ENCODE measurements at places on chromosomes 12 and 14. TPM values are rescaled to one million over a fixed set of nuclear protein-coding genes. Genes with fewer than 3 reads are reported as not detected.

DNA sequence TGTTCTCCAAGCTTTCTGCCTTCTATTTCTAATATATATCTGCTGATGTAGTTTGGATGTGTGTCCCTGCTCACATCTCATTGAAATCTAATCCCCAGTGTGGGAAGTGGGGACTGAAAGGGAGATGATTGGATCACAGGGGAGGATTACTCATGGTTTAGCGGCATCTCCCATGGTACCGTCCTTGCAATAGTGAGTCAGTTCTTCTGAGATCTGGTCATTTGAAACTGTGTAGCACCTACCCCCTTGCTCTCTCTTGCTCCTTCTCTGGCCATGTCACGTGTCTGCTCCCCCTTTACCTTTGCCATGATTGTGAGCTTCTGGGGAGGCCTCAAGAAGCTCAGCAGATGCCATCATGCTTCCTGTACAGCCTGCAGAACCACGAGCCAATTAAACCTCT, 26.2 kb upstream of the ALX1 start:
- DNase-seq: no peak

DNA sequence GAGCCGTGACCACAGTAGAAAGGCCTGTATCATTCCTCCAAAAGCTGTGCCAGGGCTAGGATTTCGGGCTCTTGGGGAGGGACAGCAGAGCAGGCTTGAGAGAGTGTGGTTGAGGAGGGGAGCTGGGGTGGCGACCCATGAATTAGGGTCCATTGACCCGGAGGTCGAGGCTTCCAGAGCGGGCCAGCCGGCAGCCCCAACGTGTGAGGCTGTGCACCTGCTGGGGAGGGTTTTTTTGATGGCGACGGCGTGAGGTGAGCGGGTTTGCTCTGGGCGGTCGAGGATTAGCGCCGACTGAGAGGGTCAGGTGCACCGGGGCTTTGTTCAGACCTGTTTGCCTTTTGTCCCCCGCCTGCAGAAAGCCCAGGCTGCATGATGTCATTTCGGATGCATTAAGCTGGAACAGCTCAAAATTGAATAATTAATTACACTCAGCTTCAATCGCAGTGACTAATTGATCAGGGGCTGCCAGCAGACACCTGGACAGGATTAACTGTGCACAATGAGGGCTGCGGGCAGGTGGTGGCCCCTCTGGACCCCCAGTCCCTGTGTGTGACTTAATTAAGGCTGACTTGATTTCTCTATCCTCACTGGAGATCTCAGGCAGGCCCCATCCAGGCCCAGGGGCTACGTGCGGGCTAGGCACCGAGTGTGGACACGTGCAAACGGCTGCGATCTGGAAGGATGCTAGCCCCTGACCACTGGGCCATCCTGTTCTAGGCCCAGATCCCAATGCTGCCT, 42.1 kb upstream of the MEG3 start:
- no peak for DNase-seq

GRCh38 chr14:90892970-90893369, 76.7 kb upstream of the TTC7B start:
- no peak for DNase-seq

DNA sequence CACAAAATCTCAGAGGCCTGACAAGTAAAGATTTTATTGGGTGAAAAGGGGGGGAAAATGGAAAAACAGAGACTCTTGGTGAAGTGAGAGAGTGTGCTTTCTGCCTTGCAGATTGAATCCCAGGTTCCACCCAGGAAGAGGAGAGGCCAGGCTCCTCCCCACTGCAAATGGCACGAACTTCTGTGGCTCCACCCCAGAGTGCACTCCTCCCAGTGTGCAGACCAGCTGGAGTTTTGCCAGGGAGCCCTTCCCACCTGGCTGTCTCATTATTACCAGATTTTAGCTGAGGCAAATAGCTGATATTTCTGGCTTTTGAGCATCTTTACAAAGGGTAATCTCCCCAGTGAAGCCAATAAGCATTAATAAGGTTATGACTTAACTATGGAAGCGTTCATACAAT, 51.9 kb downstream of the TESPA1 start:
- no peak for DNase-seq

DNA sequence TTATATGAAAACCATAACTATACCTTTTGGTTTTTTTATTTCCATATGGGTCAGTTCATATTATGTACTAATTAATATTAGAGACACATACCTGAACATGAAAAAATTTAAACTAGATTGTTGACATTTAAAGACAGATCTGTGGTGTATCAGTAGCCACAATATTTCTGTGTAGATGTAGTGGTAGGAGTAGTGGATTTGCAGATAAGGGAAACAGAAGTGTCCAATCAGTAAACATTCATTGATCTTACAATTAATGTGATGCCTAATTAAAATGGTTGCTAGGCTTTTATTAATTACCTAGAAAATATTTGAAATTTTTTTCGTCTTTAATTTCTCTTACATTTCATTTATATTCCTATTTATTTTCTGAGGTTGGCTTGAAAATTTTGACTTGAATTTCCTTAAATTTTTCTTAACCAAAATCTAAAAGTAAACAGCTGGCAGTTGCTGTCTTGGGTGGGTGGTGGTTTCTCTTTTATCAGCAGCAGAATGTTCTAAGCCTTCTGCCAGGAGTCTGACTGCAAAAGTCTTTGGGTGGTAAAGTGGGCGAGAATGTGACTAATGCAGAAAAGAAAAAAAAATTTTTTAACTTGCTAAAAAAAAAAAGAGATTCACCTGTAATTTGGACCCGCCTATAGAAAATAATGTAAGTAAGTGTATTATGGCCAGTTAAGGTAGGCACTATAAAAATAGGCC, 2.4 kb downstream of the FGFR1OP2 start:
- DNase-seq: no peak

DNA sequence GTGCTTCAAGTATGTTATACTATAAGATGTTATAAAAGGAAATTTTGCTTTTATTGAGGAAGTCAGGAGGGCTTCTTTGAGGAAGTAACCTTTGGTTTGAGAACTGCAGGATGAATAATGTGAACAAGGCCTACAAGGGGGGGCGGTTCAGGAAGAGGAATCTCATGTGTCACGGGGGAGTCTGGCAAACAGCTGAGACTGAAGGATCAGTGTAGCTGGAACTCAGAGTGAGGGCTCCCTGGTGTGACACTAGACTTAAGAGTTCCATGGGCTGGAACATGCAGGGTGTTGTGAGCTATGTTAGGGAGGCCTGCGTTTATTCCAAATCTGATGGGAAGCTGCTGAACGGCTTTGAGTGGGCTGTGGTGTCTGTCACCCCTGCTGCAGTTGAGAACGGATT, 62.3 kb downstream of the UNC79 start:
- no peak for DNase-seq

Gene RPL41
- total RNA-seq: 1,399 TPM

Gene L3HYPDH
- total RNA-seq: 16.7 TPM

Gene PARPBP
- total RNA-seq: 6.5 TPM

- no peak for DNase-seq
Observed at GRCh38 chr12:126095748-126096510, 1030.7 kb downstream of the AACS start.

Gene TPH2
- total RNA-seq: under 0.01 TPM

Gene SERPINA5
- not detected for total RNA-seq

GRCh38 chr12:51388069-51388799, 3.0 kb downstream of the GALNT6 start:
- no peak for DNase-seq

DNA sequence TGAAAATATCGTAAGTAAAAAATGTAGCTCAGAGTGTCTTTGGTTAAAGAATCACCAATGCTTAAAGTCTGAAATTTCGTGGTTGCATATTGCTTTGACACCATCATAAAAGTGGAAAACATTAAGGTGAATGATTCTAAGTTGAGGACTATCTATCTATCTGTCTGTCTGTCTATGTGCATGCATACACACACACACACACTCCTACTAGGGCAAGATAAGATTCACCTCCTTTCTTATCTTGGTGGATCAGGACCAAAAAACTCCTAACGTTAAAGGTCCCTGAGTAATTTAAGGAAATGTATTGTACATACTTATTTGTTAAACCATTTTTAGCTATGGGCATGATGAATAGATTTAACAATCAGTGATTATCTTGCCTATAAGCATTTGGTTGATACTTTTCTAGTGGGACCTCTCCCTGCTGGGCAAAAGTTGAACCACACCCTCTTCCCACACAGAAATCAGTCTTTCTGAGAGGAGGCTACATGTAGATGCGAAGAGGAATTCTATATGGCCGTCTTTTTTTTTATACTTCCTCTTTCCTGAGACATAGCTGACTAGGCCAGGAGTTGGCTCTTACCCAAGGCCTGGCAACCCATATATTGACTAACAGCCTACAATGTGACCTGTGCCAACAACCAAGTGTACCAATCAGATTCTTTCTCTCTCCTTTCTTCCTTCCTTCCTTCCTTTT, 19.3 kb upstream of the LLPH start:
- no peak for DNase-seq

Gene SERPINA4
- total RNA-seq: not detected

Gene OR4E2
- not detected for total RNA-seq

DNA sequence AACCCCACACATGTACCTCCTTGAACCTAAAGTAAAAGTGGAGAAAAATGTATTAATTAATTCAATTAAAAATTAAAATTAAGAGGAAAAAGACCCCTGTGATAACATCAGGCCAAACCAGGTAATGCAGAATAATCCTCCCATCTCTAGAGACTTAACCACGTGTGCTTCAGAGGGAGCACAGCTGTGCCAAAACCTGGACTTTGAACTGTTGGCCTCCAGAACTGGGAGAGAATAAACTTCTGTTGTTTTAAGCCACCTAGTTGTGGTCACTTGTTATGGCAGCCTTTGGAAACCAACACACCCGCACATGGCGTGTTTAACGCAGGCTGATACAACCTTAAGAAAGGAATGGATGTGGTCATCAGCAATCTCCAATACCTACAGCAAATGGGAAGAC, 23.8 kb downstream of the OAS2 start:
- no peak for DNase-seq

DNA sequence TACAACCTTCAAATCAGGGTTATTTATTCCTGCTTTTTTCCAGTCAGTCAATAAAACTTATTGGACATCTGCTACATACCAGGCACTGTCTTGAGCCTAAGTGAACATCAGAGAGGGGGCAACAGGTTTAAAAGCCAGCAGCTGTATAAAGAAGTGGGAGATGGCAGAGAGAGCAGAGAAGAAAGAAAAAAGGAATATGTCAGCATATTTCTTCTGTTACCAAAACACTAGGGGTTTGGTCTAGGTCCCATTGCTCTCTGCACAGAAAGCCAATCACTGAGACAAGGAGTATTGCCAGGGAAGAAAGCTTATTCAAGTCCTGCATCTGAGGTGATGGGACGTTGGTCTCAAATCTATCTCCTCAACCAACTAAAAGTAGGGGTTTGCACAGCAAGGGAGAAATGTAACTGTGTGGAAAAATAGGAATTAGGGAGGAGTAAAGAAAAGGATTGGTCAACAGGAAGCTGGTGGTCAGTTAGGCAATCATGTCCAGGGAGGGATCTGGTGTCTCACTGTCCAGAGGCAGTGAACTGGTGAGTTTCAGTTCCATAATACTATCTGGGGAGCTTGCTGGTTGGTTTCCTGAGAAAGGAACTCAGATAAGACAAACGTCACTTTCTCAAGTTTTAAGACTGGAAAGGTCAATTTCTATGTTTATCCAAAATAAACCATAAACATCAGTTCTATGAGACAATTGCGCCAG, 107.5 kb downstream of the PHLDA1 start:
- DNase-seq: no peak

- no peak for DNase-seq
Observed at GRCh38 chr12:51678086-51678724, 87.2 kb downstream of the SCN8A start.

GRCh38 chr12:132244724-132245295, 84.6 kb downstream of the GALNT9 start:
- DNase-seq: no peak

Gene RAB15
- 24.1 TPM for total RNA-seq

DNA sequence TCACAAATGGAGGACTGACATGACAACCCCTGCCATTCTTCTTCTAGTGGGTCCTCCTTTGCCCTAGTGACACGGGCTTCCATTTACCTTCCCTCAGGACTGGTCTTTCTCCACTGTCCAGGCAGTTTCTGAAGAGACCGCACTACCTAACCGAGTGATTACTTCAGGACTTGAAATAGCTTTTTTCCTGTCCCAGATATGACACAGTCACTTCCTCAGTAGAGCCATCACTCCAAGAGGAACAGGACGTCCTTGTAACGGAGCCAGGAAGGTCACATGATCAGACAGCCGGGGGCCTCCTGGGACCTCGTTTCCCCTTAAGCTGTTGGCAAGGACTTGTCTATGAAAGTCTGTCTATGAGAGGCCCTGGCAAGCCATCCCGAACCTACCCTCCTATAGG, 62.3 kb downstream of the FOS start:
- DNase-seq: peak; percentile 10

Gene ZNF664
- 53.8 TPM for total RNA-seq

- no peak for DNase-seq
Observed at GRCh38 chr14:56949828-56950227, 139.5 kb upstream of the OTX2 start.

DNA sequence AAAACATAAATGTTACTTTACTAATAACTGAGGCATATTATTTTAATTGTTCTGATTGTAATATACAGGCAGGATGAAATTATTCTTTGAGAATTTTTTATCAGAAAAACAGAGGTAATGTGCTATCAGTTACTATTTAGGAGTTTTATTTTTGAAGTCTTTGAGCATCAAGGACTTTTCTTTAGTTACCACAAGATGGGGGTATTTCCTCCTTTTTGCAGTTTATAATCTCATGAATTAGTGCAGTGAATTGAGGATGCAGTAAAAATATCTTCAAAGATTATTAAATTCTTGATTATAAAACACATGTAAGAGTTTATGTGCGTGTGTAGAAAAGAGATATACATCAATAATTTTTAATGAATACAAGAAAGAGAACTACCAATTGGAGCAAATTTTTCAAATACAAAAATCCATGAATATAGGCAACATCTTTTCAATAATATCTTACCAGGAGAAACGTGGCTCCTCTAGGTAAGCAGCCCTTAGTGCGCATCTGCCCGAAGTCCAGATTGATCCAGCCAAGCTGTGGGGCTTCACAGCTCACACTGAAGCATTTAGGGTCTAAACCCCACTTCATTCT, 71.6 kb downstream of the ERGIC2 start:
- no peak for DNase-seq

GRCh38 chr12:9379023-9379742, 171.0 kb upstream of the PZP start:
- DNase-seq: no peak

DNA sequence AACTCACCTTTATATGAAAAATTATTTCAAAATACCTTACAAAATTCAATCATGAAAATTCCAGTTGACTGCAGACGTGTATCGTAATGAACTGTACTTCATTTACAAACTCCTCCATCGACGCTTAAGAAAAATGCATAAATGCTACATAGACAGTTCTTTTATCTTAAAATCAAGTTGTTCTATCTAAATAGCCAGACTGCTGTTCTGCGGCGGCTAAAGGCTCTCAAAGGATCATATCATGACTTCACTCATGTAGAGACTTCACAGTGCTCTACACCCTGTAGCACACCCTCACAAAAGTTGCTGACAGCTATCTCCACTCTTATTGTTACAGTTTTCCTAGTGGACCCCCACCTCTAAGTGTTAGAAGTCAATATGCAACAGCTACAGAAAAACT, 5.2 kb downstream of the KRAS start:
- no peak for DNase-seq

- no peak for DNase-seq
Observed at GRCh38 chr12:1094714-1095113, 103.7 kb downstream of the ERC1 start.

GRCh38 chr14:92645841-92646478, 102.5 kb downstream of the LGMN start:
- no peak for DNase-seq

All from frontal cortex (tissue), 4 donors.